ENCODE measurements at places on chromosomes 6 and 20.

DNA sequence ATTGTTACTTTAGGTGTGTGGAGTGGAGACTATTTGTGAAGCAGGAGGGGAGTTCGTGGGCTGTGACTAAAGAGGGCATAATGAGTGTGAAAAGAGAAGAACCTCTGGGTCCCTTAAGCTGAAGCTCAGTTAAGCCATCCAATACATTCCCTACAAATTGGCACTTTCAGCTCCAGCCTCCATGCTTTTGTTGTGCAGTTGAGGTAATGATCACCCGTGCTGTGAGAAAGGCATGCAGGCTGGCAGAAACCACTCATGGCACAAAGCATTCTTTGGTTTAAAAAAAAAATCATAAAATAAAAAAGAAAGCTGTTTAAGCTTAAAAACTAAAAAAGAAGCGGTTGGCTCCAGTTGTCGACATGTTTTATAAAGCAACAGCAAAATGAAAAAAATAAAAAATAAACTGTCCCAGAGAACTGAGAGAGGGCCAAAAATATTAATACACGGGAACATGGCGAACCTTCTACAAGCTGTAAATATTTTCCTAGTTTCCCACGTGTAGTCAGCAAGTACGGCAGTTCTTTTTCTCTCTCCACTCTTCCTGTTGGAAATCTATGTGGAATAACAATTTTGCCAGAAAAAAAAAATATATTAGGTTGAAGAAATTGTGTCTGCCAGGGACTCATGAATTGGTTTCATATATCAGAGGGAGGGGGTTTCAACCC, 82.2 kb downstream of the ANKRD60 start:
- no peak for DNase-seq

DNA sequence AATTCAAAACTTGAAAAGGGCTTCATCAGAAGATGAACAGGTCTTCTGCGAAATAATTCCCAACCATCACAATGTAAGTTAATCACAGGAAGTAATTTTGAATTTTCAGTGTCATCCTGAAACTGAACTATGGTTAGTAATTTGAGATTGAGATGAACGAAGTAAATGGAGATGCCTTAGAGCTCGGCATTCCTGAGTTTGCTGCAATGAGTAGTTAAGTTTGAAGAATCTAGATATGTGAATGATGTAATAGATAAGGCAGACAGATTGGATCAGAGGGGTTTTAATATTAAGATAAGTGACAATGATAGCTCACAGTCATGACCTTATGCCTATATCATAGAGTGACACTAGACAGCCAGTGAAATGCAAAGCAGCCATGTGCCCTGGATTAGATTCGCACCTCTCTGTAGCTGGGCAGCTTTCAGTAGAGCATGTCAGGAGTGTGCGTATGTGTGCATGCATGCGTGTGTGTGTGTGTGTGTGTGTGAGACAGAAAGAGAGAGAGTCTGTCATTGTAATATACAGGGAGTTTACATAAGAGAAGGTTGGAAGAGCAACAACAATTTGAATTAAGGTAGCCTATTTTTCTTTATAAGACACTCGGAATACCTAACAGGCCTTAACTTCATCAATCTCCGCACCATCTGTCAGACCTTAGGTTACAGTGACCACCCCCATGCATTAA, 233.0 kb downstream of the GMPR start:
- DNase-seq = no peak

DNA sequence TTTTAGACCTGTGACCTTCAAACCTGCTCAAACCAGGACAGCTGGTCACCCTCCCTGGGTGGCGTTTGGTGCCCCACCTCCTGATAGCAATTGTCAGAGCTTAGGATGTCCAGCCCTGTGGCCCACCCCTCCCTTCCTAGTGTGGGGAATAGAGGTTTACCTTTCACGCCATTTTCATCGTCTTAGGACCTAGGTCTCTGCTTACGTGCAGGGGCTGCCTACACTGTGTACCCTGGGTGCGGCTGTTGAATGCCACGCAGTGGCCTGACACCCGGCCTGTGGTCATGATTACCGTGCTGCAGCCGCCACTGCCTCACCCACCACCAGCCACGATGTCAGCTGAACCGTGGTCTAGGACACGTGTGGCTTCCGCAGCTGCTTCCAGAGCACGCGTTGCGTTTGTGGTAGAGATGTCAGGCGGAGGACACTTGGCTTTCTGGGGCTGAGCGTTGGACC, 157.3 kb downstream of the DTNBP1 start:
- no peak for DNase-seq

GRCh38 chr6:41271901-41272395, 14.5 kb downstream of the TREM1 start:
- DNase-seq = no peak

- no peak for DNase-seq
Measured at GRCh38 chr20:13125486-13125885, 95.6 kb upstream of the ISM1 start.

All from colonic mucosa (tissue), 4 donors.